Epithelial cell of proximal tubule (primary cell): ENCODE measurements at places on chromosomes 16 and 17. TPM values are rescaled to one million over a fixed set of nuclear protein-coding genes. Genes with fewer than 3 reads are reported as not detected.
A peak's percentile ranks its signal among the peaks of the same experiment; 100 is the strongest.

DNA sequence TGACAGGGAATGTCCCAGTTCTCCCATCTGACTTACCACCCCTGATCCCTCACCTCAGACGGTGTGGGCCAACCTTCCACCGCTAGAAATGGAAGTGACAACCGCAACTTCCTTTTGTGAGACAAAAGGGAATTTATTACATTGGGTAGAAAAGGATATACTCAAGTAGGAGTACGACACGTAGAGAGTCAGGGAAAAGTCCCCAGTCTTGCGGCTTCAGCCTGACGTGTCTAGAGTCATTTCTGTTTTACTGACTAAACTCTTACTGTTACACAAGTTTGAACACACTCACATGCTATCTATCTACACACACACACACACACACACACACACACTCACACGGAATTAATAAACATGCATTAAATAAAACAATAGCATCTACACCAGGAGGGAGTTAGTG is 178.9 kb downstream of the COPRS start:
- DNase-seq = no peak

DNA sequence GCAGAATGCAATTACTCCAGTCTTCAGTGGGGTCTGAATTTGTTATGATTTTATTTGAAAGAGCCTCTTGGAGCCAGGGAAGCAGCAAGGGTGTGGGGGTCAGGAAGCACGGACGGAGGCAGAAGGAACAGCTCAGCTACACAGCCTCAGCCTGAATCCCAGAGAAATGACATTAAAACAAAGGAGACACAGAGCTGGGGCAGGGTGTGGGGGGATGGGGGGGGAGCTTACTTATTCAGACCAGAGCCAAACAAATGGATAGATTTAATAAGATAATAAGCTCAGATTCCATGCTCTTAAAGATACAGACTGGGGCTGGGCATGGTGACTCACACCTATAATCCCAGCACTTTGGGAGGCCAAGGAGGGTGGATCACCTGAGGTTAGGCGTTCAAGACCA is 195.3 kb downstream of the ZNF423 start:
- no peak for DNase-seq

DNA sequence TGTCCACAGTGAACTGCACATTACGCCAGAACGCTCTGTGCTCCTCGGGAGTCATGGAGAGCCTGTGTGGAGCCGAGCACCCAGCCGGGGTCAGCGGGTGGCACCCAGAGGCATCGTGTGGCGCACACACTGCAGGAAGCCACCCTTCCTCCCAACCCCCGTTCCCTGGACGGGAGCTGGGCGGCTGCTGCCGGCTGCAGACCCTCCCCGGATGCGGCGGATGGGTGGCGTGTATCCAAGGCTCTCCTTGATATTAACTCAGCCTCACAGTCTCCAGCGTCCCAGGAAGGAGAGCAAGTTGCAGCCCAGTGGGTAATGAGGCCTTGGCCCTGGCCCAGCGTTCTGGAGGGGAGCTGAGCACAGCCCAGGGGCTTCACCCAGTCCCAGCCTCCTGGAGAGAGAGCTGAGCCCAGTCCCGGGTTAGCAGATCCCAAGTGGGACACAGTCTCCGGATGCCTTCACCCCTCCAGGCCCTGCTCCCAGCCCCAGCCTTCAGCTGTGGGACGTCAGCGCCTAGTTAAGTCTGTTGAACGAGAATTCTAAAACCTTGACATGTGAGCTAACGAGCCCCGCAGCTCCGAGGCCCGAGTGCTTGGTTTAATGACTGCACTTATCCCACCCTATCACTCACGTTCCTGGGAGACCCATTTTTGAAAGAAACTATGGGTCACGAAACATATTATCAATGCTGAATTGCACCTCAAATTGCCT is 86.6 kb downstream of the TBC1D16 start:
- no peak for DNase-seq

- DNase-seq = no peak
Observed at GRCh38 chr16:89409161-89409711, 81.1 kb downstream of the ANKRD11 start.

DNA sequence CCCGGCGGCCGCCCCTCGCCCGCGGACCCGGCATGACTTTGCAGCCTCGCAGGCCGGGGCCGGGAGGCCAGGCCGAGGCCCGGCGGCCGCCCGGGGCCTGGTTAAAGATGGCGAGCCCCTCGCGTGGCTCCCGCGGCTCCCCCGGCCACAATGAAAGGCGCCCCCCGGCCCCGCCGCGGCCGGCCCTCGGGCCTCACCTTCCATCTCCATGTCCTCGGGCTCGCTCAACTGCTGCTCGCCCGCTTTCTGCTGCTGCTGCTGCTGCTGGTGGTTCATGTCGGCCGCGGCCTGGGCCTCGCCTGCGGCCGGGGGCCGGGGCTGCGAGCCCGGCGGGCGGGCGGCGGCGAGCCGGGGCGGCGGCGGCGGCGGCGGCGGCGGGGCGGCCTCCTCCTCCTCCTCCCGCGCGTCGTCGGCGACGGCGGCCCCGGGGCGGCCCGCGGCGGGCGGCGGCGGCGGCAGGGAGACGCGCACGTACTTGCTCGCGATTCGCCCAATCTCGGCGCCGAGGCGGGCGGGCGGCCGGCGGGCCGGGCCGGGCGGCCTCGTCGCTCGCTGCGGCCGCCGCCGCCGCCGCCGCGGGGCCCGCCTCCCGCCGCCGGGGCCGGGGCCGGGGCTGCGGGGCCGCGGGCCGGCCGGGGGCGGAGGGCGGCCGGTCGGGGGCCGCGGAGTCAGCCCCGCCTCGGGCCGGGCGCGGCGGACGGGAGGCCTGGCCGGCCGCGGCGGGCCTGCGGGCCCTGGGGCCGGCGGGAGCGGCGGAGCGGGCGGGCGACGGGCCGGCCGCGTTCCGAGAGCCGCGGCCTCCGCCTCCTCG is 491 bp downstream of the USP7 start:
- DNase-seq = no peak

GRCh38 chr16:26614237-26614841 is 452.4 kb upstream of the C16orf82 start:
- DNase-seq = no peak

GRCh38 chr17:5583426-5584382 is 605 bp downstream of the NLRP1 start:
- DNase-seq = no peak

DNA sequence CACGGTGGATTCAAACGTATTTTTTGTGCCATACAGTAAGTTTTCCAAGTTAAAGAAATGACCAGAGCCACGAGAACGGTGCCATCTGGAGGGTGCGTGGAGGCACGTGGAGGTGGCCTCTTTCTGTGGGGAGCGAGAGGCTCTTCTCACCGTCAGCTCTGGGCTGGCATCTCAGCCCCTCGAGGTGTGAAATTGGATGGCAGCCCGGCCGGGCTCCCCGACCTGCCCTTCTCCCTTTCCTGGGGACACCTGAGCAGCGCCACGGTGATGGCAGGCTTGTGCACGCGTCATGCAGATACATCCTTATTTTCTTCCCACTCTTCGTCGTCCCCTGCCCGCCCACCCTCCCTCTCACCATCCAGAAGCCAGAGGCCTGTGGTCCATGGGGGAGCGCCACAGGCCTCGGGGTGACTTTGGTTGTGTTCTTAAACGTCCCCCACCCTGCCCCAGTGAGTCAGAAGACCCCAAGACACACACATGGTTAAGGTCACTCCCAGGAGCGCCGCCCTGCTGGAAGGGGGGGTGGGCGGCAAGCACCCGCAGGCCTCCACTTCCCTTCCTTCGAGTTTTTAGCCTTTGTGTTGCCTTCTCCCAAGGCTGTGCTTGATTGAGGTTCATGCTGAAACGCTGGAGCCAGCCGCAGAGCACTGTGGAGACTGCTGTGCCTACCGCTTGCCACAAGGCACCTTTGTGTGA is 109.4 kb downstream of the BANP start:
- no peak for DNase-seq

DNA sequence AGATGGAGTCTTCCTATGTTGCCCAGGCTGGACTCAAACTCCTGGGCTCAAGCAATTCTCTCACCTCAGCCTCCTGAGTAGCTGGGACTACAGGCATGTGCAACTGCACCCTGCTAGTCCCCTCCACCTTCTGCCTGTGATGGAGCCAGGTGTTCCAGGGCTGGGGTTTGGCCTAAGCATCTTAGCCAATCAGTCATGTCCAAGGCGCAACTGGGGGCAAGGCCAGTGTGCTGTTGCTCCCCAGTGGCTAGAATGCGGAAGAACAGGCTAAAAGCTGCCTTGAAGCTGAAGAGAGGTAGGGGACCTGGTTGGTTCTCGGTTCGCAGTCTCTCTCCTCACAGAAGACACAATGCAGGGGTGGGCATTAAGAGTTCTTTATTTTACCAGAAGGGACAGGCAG is 18.6 kb downstream of the FLOT2 start:
- no peak for DNase-seq

DNA sequence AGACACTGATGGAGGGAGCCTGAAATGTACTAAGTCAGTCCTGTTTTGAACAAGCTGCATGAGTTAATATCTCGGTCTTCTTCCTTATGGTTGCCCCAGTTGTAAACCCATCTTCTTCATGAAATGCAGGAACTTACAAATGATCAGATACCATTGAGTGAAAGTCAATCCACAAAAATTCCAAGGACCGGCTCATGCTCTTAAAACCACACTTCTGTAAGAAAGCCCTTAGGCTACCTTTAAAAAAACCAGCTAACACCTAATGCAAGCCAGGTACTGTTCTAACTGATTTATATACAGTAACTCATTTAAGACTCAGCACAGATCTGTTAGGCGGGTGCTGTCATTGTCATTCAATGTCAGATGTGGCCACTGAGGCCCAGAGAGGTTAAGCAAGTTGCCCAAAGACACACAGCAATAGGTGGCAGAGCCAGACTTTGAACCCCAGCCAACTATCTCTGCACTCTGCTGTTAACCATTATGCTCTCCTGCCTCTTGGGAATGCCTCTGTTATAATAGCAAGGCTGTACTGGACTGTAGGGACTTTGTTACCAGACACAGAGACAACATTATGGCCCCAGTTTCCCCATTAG is 93.4 kb downstream of the C16orf95 start:
- no peak for DNase-seq

DNA sequence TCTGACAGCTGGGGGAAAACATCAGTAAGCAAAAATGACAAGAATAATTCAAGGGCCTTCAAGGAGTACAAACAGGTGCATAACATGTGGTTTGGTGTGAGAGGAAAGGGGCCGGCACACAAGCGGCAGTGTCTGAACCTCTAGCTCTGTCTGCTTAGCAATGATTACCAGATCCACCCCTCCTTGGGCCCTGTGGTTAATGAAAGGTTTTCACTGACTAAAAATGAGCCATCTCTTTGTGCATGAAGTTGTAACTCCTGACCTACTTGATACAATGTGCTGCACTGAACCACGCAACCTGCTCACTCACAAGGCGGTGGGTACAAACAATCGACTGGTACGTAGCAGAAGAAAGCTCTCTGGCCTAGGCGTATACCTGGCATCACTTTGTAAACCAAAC is 15.1 kb downstream of the FAM117A start:
- DNase-seq = peak; percentile 77

DNA sequence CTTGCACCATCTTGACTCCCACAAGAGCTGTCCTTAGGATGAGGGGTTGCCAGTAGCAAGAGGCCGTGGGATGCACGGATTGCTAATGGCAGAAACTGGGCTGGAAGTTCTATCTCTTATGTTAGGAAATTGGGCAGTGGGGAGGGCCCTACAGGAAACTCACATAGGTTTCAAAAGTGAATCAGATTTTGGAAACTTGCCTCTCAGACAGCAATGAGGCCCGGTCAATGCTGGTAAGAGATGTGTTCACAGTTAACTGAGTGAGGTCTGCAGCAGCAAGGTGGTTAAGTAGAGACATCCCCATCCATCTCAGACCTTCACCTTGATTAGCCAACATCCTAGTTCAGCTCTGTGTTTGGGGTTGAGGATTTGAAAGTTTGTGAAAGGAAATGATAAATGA is 164.7 kb downstream of the ABCA8 start:
- no peak for DNase-seq

DNA sequence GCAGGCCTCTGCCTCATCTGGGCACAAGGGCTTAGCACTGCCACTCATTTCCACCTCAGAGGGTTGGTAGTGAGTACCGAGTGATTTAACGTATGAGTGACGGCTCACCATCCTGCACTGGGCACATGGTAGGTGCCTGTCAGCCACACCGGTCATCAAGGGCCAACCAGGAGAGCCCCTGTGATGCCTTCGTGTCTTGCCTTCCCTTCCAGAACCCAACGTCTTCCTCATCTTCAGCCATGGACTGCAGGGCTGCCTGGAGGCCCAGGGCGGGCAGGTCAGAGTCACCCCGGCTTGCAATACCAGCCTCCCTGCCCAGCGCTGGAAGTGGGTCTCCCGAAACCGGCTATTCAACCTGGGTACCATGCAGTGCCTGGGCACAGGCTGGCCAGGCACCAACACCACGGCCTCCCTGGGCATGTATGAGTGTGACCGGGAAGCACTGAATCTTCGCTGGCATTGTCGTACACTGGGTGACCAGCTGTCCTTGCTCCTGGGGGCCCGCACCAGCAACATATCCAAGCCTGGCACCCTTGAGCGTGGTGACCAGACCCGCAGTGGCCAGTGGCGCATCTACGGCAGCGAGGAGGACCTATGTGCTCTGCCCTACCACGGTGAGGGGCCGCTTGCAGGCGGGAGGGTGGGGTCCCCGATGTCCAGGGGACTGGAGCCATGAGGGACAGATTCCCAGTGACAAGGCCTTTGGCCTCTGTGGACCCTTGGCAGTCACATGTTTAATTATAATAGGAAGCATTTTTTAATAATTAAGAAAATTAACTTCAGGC is 37.1 kb downstream of the MRC2 start:
- DNase-seq = no peak

- DNase-seq = no peak
Observed at GRCh38 chr17:45374501-45374900, 57.7 kb upstream of the MAP3K14 start.

DNA sequence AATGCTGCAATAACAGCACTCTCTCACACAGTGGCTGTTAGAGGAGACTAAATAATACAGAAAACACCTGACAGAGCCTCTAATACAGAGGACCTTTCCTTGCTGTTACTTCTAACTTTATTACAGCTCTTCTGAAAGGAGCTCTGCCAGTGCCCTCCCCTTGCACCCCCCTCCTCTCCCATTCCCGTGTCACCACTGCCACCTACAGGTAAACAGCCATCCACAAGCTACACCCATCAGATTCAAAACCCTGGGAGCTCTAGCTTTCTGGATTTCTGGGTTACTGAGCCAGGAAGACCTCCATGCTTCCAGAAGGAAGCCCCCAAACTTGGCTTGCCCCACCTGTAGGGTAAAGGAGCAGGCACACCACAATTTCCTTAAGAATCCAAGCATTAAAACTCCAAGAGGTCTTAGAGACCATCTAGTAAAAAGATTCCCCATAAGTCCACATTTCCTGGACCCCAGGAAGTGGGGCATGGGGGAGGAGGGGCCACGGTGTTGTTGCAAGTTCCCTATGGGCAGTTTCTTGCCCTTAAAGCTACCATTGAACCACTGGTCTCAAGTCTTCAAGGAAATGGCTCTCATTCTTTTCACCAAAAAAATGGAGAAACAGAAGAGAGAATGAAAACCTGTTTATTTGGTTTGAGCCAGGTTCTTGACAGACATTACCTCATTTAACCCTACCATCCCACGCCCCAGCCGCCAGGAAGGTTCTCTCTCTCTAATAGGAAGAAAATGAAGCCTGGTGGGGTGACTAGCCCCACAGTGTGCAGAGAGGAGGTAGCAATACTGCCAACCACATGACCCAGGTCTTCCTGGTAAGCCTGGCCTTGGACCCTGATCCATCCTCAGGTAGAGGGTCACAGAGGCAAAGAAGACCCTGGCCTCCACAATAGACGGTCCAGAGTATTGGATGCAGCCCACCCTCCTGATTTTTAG is 52.8 kb downstream of the TOM1L2 start:
- no peak for DNase-seq

SGSH gene
- total RNA-seq = 11.4 and 24.2 TPM in 2 replicates

CALB2 gene
- total RNA-seq = 0.12 and 5.6 TPM in 2 replicates

TBC1D3K gene
- not detected in 2 replicates for total RNA-seq

SLC35G6 gene
- not detected in 2 replicates for total RNA-seq

HLF gene
- 0.22 and 0.75 TPM in 2 replicates for total RNA-seq

CSF3 gene
- total RNA-seq = not detected in 2 replicates

CLDN7 gene
- total RNA-seq = 105 and 200 TPM in 2 replicates

GLTPD2 gene
- total RNA-seq = not detected in 2 replicates

FBXL16 gene
- 0.07 and 0.46 TPM in 2 replicates for total RNA-seq
